ENCODE measurements at places on chromosomes 2 and 18.
A peak's percentile ranks its signal among the peaks of the same experiment; 100 is the strongest.

DNA sequence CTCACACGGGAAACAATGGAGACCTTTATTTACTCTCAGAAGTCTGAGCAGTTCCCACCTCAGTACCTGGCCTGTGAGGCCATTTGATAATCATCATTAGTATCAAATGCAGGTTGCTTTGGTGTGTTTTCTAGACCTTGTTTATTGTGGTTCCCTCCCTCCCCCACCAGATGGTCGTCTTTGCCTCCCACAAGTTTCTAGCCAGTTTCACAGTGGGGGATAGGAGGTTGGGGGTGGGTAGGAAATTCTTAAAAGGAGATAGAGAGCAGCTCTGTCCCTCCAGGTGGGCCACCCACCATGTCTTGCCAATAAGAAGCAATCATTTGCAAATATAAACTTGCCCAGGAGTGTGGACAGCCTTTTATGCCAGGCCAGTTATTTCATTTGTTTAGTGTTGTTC lies 31.3 kb downstream of the SETBP1 start:
- peaks cover 77% of the 10 kb centered on the region for H3K4me1 ChIP-seq
- DNase-seq: no peak
- H3K27ac ChIP-seq: peak overlapping the region; percentile 85
- no peaks in the 10 kb centered on the region for H3K27me3 ChIP-seq
- no peak overlapping the region for H3K4me3 ChIP-seq
- no peaks in the 10 kb centered on the region for H3K36me3 ChIP-seq

- no peaks in the 10 kb centered on the region for H3K27me3 ChIP-seq
- no peaks in the 10 kb centered on the region for H3K36me3 ChIP-seq
- no peak overlapping the region for H3K27ac ChIP-seq
These were observed 62.9 kb upstream of the CYRIA start for GRCh38 chr2:16728351-16729136.

GRCh38 chr2:56313500-56313921 lies 129.7 kb downstream of the CCDC85A start:
- no peaks in the 10 kb centered on the region for H3K36me3 ChIP-seq
- DNase-seq: no peak
- H3K27me3 ChIP-seq: no peaks in the 10 kb centered on the region
- H3K4me1 ChIP-seq: no peaks in the 10 kb centered on the region

- DNase-seq: no peak
- no peaks in the 10 kb centered on the region for H3K36me3 ChIP-seq
- no peak overlapping the region for H3K27ac ChIP-seq
- H3K27me3 ChIP-seq: no peaks in the 10 kb centered on the region
- H3K4me1 ChIP-seq: no peaks in the 10 kb centered on the region
- no peak overlapping the region for H3K4me3 ChIP-seq
These were observed 261.5 kb upstream of the CDH2 start for GRCh38 chr18:28438381-28438780.

DNA sequence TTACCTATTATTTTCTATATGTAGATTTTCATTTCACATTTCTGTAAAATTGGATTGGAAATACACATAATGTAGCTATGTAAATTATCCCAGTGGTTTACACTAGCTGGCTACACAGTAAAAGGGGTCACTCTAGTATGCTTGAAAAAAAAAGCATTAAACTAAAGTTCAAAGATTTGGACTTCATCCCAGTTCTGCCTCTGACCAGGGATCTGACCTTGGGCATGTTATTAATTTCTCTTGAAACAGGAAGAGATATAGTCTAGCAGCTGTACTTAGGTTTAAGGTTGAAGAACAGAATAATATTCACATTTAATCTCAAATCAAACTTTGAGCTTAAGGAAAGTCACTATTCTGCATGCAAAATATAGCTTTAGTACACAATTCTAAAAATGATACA lies 64.5 kb upstream of the RPE start:
- no peak overlapping the region for H3K4me3 ChIP-seq
- H3K36me3 ChIP-seq: no peaks in the 10 kb centered on the region
- H3K4me1 ChIP-seq: peaks cover 6% of the 10 kb centered on the region
- no peak for DNase-seq
- H3K27me3 ChIP-seq: no peaks in the 10 kb centered on the region

DNA sequence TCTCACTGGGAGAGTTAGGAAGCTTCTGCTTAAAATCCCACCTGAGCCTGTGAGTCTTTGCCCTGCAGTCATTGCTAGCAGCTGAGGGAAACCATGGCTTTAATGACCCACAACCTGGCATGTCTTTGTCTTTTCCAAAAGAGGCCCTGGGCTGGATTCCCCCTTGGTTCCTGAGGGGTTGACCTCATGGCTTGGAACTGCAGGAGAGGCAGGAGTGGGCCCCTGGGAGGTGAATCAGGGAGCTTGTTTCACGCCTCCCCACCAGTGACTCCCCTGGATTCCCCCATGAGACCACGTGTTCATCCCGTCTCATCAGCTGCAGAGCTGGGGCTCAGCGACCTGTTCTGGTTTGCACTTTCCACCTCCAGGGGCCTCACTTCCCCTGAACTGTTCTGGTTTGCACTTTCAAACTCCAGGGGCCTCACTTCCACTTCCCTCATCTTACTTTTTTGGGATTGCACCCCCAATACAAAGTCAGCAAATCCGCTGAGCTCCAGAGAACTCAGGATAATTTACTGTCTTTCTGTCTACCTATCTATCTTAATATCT lies 58.5 kb upstream of the TMEM18 start:
- no peak overlapping the region for H3K4me3 ChIP-seq

- H3K4me3 ChIP-seq: no peak overlapping the region
- no peaks in the 10 kb centered on the region for H3K4me1 ChIP-seq
- H3K27ac ChIP-seq: no peak overlapping the region
- no peaks in the 10 kb centered on the region for H3K36me3 ChIP-seq
- no peaks in the 10 kb centered on the region for H3K27me3 ChIP-seq
These were observed 335.7 kb upstream of the UBE2E3 start for GRCh38 chr2:180644709-180645108.

GRCh38 chr2:217797661-217798069 lies 205.1 kb downstream of the TNS1 start:
- DNase-seq: peak; percentile 87
- peaks cover 40% of the 10 kb centered on the region for H3K4me1 ChIP-seq
- H3K27me3 ChIP-seq: no peaks in the 10 kb centered on the region
- H3K4me3 ChIP-seq: no peak overlapping the region
- peak overlapping the region; percentile 47 for H3K27ac ChIP-seq

GRCh38 chr2:227164763-227165291 lies 403 bp downstream of the COL4A3 start:
- H3K27ac ChIP-seq: no peak overlapping the region
- no peaks in the 10 kb centered on the region for H3K27me3 ChIP-seq
- H3K36me3 ChIP-seq: no peaks in the 10 kb centered on the region

DNA sequence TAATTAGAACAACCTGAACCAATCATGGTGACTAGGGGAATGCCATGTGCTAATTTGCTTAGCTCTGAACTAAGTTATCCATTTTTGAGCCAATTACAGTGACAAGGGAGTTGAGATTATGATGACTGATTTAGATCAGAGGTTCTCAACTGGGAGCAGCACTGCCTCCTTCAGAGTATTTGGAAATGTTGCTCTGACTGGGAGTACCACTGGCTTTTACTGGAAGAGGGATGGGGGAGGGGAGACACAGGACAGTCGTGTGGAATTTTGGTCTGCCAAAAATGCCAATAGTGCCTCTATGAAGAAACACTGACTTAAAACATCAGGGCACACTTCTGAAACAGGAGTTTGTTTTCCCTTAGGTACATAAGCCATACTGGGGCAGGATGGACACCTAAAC lies 48.1 kb upstream of the VPS54 start:
- no peaks in the 10 kb centered on the region for H3K4me1 ChIP-seq
- H3K36me3 ChIP-seq: no peaks in the 10 kb centered on the region
- H3K27ac ChIP-seq: no peak overlapping the region
- DNase-seq: no peak
- H3K27me3 ChIP-seq: no peaks in the 10 kb centered on the region

GRCh38 chr2:216648105-216648504 lies 14.9 kb downstream of the IGFBP2 start:
- no peak for DNase-seq
- no peaks in the 10 kb centered on the region for H3K27me3 ChIP-seq
- H3K4me3 ChIP-seq: no peak overlapping the region
- peaks cover 21% of the 10 kb centered on the region for H3K4me1 ChIP-seq

DNA sequence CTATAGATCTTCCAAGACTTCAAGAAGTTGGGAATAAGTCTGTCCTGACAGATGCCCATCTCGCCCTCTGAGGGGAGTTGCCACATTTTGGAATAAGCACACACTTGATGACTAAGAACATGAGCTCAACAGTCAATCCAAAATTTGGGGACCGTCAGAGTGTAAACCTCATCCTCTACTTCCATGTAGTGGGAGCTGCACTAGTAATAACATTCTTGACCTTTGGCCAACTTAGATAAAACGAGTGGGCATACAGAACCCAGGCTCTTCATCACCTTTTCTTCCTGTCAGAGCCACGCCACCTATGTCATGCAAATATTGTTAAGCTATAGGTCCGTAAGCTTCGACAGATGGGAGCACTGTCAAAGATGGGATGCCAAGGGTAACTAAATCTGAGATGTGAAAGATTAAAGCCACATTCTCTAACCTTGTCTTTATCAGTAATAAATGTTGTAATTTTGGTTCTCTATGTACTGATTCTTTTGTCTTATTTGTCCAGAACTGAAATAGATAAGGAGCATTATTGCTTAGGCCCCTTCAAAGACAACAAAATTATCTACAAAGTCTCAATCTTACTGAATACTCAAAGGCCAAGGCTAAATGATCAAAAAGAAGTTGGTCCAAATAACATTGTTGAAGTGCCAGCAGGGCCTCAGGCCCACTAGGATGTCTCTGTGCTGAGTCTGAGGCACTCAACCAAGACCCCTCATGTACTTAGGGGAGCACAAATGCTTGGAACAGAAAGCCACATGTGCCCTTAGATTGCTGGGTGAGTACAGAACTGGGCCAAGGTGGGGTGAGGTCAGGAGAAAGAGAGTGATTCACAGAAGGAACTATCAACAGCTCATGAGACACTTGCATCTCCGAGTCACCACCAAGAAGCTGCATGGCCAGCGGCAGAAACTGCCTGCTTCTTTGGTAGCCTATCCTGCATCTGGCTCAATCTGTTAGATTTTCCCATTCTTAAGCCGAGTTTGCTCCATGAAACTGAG lies 15.0 kb downstream of the CDH2 start:
- no peaks in the 10 kb centered on the region for H3K36me3 ChIP-seq
- no peak overlapping the region for H3K4me3 ChIP-seq
- no peaks in the 10 kb centered on the region for H3K27me3 ChIP-seq
- no peak overlapping the region for H3K27ac ChIP-seq

DNA sequence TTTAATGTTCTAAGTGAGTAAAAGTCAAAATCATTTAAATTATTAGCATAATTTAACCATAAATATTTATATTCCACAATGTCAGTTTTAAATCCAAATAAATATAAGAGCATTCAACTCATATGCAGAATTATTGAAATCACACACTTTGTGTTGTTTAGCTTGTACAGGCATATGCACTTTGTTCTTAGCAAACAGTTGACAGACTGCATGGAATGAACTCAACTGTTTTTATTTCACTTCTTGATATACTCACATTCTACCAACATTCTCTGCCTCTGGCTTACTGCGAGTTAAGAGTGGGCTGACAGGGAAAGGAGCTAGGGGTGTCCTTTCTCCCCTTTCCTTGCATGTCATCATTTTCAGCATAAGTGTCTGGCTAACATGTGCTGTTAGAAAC lies 7.6 kb upstream of the PIEZO2 start:
- no peak for DNase-seq
- H3K36me3 ChIP-seq: no peaks in the 10 kb centered on the region
- H3K4me1 ChIP-seq: no peaks in the 10 kb centered on the region
- no peak overlapping the region for H3K4me3 ChIP-seq
- no peaks in the 10 kb centered on the region for H3K27me3 ChIP-seq

DNA sequence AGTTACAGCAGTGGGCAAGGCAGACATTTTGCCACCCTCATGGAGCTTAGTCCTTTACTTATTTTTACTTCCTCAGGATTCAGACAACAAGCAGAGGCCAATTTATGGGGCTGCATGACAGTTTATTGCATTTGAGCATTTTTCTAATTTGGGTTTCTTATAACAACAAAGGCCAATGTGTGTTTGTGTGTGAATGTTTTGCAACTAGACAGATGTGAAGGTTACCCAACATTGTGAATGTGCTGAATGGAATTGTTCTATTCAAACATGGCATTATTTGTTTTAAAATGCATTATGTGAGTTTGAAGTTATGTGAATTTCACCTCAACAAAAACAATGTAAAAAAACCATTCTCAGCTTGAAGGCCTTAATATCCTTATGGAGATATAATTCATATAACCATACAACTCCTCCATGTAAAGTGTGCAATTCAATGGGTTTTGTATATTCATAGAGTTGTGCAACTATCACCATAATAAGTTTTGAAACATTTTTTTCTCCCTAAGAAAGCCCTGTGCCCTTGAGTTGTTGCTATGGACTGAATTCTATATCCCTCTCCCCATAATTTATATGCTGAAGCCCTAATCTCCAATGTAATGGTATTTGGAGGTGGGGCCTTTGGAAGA lies 57.3 kb downstream of the CCDC195 start:
- H3K27ac ChIP-seq: no peak overlapping the region
- no peak overlapping the region for H3K4me3 ChIP-seq
- H3K27me3 ChIP-seq: no peaks in the 10 kb centered on the region
- no peaks in the 10 kb centered on the region for H3K36me3 ChIP-seq
- no peaks in the 10 kb centered on the region for H3K4me1 ChIP-seq
- no peak for DNase-seq

DNA sequence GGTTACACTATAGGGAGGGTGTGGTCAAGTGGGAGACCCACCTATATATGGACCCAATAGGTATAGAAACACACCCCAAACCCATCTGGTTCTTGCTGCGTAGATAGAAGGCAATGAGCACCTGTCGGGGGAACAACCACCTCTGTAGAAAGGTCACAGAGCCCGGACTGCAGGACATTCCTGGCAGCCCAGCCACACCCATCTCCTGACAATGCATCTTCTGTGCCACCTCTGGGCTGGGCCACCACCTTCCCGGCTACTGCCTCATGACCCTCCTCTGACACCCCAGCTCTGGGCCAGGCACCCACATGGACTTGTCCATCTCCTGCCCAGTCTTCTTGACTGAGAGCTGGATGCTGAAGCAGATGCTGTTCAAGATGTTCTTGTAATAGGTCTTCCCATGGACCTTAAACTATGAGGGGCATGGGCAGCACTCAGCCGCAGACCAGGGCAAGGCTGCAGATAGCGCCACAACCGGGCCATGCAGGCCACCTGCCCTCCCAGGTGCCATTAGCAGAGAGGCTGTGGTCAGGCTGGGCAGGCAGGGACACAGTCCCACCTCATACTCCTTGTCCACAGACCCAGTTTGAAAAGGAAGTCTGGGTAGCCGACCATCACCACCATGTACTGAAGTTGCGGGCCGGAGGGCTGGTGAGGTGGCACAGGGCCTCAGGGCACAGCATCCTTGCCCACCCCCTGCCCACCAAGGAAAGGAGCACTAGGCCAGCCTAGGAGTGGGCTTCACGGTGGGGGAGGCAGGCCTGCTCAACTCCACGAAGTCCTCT lies 9.3 kb downstream of the ALPG start:
- peaks cover 26% of the 10 kb centered on the region for H3K4me1 ChIP-seq
- no peak overlapping the region for H3K27ac ChIP-seq
- peak; percentile 90 for DNase-seq
- no peaks in the 10 kb centered on the region for H3K36me3 ChIP-seq

Measured in vagina (tissue), 2 donors.